ENCODE measurements at places on chromosomes 5 and 9. TPM values are rescaled to one million over a fixed set of nuclear protein-coding genes. Genes with fewer than 3 reads are reported as not detected.

The NXNL2 gene
- total RNA-seq: 1.3 TPM

The EQTN gene
- 0.49 TPM for total RNA-seq

The SLC6A3 gene
- total RNA-seq: not detected

The OR2K2 gene
- total RNA-seq: not detected

The SPAAR gene
- 5.8 TPM for total RNA-seq

The NMUR2 gene
- not detected for total RNA-seq

GRCh38 chr9:10032166-10032565, 580.6 kb downstream of the PTPRD start:
- DNase-seq: no peak

DNA sequence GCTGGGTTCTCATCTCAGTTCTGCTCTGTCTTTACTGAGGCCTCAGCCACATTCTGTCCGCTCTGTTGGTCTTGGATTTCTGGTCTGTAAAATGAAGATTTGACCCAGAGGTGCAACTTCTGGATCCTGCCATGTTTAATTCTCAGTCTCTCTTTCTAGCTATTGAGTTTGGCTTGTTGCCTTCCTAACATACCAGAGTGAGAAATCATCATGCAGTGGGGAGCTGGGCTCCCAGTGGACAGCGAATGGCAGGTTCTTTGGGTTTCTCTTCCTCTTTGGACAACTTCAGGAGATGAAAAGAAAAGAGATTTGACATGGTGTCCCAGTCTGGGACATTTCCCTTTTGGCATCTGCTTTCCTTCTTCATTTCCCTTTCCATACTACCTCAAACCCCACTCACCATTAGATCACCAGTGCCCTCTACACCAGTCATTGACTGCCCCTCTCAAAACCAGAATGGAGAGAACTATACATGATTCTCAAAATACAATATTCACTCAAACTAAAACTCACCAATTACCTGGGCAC, 334.7 kb downstream of the ACTL7B start:
- DNase-seq: no peak

GRCh38 chr5:31516802-31517201, 15.1 kb downstream of the DROSHA start:
- DNase-seq: no peak

DNA sequence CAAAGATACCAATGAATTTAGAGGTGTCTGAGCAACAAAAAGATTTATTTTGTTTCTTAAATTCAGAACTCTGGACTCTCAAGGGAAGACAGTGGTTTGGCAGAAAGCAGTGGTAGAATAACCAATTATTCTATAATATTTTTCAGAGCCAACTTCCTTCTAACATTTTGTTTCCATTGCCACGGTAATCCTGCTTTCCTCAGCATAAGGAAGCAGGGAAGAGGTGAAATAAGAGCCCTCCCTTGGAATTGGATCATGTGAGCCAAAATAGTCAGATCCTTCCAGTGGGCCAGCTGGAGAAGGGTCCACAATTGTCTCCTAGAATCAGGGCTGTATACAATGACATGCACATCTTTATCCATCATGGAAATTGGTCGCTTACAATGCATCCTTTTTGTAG, 130.0 kb upstream of the MAP1B start:
- DNase-seq: no peak

DNA sequence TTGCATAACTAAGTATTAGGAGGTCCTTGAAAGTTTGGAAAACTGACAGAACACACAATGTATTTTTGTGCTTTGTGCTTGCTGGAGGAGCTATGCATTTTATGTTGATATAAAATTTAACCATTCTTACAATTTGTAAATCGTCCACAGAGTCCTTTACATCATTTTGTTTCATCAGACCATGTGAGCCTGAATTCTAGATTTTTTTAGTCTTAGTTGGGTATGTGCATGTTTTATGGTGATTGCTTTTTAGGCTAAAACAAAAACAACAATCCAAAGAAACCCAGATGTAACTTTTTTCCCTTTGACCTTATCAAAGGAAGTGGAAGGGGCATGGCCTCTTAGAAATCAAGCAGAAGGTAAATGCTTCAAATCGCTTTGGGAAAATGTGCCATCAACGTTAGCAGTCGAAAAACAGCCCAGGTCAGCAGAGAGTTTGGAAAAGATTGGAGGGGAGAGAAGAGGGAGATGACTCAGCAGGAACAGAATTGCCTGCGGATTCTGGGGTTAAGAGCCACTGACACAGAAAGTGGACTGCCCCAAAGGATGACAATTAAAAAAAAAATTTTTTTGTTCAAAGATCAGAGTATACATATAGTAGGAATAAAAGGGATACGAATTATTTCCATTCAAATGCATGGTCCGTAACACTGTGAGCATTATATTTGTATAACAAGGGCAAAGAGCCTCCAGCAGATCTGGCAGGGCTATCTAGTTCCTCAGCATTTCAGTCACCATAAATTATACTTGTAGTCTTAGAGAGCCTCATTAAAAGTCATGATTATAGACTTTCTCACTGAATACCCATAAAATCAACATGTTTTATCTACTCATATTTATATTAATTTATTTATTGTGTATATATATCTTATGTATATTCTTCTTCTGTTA, 253.5 kb upstream of the HAPLN1 start:
- no peak for DNase-seq

GRCh38 chr5:154485096-154485491, 7.1 kb upstream of the HAND1 start:
- DNase-seq: no peak

- no peak for DNase-seq
These were observed 180.4 kb downstream of the MLLT3 start for GRCh38 chr9:20441711-20442423.

GRCh38 chr9:131994364-131995125, 85.1 kb downstream of the MED27 start:
- DNase-seq: no peak

- no peak for DNase-seq
These were observed 15.7 kb upstream of the SLC1A3 start for GRCh38 chr5:36590513-36591286.

GRCh38 chr5:112906637-112907036, 15.4 kb downstream of the REEP5 start:
- no peak for DNase-seq

- no peak for DNase-seq
These were observed 171.2 kb upstream of the DMAC1 start for GRCh38 chr9:7970681-7971330.

GRCh38 chr5:109345699-109346098, 64.1 kb downstream of the PJA2 start:
- DNase-seq: no peak

GRCh38 chr5:149391524-149391923, 12.4 kb upstream of the IL17B start:
- no peak for DNase-seq

- no peak for DNase-seq
These were observed 264.6 kb downstream of the NR3C1 start for GRCh38 chr5:143138839-143139238.

DNA sequence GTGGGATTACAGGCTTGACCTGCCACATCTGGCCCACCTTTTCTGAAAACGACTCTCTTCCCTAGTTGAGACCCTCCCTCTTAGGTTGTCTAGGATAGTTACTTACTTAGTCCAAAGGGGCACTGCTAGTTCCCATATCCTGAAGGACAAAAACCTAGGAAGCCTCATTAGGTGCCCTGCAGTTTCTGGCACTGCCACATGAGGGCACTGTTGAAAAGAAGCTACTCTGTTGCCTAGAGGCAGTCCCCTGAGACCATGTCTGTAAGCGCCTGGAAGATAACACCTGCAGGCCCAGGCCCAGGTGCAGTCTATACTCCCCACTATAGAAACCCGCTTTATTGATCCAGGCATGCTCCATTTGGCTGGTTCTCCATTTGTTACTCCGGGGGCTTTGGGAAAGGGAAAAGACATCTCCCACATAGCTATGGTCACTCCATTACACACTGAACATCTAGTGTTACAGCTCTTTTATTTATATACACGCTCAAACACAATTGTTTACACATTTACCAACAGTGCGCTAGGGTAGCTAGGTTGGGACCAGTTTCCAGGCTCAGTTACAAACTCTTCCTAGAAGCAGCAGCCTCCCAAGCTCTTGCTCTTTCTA, 73.4 kb upstream of the PPARGC1B start:
- no peak for DNase-seq

GRCh38 chr9:6096821-6097220, 81.4 kb upstream of the RANBP6 start:
- no peak for DNase-seq

DNA sequence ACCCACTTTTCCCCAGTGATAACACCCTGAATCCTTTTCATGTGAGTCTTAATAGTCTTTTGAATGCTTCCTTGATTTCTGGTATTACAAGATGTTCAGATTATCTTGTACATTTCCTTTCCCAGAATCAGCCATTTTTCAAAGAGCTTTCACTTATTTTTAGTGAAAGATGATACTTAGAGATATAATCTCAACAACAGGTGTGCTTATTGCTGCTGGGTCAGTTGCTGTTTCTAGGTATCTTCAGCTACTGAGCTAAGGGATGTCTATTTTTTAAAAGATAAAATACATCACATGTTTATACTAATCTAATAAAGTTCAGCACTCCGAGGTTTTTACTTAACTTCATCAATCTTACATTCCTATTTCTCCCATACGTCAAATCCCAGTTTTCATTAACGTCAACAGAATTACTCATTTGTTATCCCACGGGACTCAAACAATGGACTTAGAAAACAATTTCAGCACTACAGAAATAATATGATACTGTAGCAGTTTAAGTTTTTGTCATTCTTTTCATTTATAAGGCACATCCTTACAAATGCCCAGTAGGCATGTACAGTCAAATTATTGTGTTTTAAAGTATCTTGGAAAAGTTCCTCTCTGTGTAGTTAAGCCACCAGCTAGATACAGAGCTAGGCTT, 9.0 kb downstream of the PCDHAC1 start:
- DNase-seq: no peak

DNA sequence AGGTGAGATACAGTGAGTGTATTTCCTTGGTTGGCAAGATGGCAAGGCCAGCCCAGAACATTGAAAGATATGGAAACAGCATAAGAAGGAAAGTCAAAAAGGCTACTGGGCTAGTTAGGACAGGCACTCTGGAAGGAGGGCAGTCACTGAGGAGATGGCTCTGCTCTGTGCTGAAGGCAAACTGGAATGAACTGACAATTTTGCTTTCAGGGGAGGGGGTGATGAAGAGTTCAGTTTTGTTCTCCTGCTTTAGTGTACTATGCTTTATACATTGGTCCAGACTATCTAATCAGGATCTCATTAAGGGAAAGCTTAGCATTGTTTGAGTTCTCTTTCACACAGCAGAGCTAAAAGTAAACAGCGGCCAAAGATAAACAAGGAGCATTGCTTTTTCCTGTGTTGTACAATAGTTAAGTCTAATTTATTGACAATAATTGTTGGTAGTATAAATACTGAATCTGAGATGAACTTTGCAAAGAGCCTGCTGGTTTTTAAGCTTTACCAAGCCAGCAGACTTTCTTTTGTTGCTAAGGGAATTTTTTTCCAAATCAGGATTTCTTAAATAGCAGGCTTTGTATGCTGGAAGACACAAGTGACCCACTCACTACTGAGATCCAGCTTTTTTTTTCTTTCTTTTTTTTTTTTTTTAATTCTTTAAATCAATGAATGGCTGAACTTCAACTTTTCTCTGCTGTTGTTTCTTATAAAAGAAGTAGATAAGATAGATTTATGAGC, 355.5 kb downstream of the ARRDC3 start:
- no peak for DNase-seq

- DNase-seq: no peak
These were observed 150.9 kb upstream of the SPEF2 start for GRCh38 chr5:35466746-35467145.

DNA sequence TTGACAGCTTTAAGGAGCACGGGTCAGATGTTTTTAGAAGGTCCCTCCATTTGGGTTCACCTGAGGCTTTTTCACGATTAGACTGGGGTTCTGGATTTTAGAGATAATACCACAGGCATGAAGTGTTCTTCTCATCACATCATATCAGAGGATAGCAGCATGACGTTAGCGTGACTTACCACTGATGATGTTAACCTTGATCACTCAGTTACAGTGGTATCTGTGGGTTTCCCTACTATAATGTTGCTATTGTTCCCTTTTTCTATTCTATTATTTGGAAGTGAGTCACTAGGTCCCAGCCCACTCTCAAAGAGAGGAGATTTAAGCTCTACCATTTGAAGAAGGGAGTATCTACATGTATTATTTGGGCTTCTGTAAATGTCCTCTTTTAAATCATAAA, 300.0 kb downstream of the MAST4 start:
- no peak for DNase-seq

DNA sequence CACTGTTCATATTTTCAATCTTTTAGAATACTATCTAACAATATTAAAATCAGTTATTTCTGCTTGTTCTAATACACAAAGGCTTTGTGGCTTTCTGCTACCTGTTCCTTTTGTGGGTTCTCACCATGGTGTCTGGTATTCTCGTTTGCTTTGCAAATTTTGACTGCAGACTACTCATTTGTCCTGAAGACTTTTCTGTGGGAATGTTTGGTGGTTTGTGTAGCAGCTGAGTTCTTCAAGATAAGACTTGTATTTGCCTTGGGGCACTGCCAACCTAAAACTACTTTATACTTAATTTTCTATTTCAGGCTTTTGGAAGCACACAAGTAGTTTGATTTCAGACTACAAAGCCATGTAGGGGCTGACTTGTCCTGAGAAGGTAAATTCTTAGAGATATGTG, 11.1 kb downstream of the IL33 start:
- no peak for DNase-seq

DNA sequence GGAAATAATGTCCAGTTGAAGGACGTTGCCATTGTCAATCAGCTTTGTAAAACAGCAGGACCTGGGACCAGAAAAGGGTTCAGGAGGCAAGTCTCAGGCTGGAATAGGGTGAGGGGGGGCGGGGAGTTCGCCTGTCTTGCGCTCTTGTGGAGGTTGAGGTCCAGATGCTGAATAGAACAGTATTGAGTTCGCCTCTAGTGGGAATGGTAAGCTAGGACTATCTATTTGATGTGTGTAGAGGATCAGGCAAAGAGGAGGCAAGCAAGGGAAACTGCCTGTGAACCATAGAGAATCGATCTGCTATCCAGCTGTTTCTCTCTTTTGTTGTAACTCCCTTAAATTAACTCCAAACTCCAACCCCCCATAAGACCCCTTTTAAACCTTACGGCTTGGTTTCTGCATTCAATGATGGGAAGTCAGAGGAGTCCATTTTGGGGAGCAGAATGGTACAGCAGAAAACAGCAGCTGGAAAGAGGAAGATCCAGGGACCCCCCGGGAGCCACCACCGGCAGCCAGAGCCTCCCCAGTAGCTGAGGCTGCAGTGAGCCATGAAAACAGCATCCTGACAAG, 133.7 kb downstream of the SLC28A3 start:
- no peak for DNase-seq

DNA sequence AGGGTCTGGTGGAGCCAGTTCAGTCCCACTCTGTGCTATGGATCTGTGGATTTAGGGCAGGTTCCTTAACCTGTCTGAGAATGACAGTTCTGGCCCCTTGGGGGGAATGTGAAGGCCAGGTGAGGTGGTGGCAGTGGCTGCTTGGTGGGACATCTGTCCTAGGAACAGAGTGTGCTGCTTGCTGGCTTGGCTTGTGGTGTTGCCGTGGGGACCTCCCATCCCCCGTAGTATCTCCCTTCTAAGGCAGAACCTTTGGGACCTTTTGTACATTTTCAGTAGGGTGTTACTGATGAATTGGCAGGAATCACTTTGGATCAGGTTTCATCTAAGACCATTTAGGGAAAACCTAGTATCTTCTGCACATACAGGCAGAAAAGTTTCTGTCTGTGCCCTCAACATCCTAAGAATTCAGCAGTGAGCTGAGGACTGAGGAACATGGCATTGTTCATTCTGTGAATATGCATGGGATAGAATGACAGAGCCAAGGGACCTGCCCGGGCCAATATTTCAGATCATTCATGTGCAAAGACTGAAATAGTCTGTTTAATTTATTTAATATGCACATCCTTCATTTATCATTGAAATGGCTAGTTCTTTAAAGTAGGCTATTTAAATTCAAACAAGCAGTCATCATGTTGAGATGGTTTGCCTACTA, 64.6 kb downstream of the WNK2 start:
- DNase-seq: no peak
